Esophagus muscularis mucosa (tissue), 4 donors: ENCODE measurements at places on chromosomes 2 and 18. TPM values are rescaled to one million over a fixed set of nuclear protein-coding genes. Genes with fewer than 3 reads are reported as not detected.

C18orf32 gene
- 57.9 TPM for total RNA-seq

FKBP1B gene
- 5.0 TPM for total RNA-seq

CLEC4F gene
- 0.42 TPM for total RNA-seq

DNA sequence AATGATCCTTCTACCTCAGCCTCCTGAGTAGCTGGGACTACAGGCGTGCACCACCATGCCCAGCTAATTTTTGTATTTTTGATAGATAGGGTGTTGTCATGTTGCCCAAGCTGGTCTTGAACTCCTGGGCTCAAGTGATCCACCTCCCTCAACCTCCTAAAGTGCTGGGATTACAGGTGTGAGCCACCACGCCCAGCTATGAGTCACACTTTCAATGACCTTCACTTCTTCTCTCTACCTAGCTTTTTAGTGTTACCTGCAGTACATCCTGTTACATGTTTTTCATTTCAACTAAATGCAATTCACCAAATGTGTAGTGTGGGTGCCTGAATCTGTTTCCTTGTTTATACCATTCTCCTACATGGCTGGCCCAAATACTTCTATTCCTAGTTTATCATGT lies 64.0 kb downstream of the SLC39A10 start:
- DNase-seq, result no peak

DNA sequence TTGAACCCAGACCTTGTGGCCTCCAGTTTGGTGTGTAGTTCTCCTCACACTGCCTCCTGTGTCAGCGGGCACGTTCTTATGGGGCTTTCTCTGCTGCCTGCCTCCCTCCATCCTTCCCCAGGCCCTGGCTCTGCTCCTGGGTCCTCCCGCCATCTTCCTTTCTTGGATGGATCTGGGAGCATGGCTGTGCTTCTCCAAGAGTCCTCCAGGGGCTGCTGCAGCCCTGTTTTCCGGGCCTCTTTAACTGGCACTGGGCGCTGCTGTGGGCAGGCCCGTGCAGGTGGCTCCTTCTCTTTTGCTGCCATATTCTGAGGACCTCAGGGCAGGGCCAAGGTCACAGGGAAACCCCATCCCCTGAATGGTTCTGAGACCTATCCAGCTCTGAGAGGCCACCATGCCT lies 17.8 kb downstream of the THNSL2 start:
- DNase-seq, result no peak

DNA sequence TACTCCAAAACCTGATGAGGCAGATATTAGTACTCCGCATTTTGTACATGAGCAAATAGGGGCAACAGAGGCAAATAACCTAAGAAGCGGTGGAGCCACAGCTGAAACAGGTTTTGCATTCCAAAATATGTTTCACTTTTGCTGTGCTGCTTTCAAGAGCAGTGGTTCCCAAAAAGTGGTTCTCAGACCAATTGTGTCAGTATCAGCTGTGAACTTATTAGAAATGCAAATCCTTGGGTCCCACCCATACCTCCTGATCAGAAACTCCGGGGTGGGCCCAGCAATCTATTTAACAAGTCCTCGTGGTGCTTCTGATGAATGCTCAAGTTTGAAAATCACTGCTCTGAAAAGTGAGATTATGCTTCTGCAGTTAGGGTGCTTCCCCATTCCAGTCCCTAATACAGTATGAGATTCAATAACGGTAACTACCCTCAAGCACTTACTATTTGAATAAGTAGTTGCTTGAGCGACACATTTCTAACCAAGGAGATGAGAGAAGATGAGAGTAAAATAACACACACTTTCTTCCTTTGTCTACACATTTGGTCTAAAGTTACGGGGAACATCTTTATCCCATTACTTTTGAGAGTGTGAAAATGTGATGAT lies 17.8 kb upstream of the TCF4 start:
- no peak for DNase-seq

DNA sequence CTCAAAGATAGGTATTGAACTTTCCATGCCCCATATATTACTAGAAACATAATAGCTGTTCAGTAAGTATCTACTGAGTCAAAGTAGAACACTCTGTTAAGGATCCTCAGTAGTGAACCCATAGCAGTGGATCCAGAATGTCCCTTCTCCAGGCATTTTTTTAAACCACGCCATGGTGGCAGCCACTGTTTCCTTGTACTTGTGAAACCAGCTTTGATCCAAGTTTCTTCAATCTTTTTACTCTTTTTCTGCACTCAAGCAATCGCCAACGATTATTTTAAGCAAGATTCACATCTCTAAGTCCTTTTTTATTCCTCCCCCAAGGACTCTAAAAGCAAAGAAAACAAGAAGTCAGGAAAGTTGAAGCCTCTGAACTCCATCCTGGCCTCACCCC lies 291.2 kb upstream of the SLC14A2 start:
- no peak for DNase-seq

DNA sequence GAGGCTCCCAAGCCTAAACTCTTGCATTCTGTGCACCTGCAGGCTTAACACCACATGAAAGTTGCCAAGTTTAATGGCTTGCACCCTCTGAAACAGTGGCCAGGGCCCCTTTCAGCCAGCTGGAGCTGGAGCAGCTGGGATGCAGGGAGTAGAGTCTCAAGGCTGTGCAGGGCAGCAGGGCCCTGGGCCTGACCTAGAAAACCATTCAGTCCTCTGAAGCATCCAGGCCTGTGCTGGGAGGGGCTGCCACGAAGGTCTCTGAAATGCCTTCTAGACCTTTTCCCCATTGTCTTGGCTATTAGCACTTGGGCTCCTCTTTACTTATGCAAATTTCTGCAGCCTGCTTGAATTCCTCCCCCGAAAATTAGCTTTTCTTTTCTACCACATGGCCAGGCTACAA lies 10.6 kb upstream of the SFT2D3 start:
- no peak for DNase-seq

GRCh38 chr2:69082430-69082997 lies 69.5 kb downstream of the ANTXR1 start:
- DNase-seq, result no peak

DNA sequence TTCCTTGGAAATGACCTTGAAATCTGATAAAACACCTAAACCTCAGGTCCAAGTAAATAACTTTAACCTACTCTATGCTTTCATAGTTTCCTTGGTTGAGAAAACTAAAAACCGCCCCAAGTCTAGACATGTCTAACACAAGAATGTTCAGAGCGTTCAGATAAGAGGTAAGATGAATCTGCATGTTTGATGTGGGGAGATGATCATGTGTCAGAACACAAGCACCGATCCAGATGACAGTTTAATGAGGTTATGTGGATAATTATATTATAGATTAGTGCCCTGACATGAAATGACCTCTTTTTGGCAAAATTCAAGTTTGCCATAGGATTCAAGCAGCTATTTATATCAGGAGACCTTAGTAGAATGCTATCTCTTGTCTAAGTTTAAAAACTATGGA lies 729.8 kb upstream of the SOX11 start:
- DNase-seq, result no peak

GRCh38 chr2:207054521-207054920 lies 111.2 kb downstream of the KLF7 start:
- DNase-seq, result no peak

DNA sequence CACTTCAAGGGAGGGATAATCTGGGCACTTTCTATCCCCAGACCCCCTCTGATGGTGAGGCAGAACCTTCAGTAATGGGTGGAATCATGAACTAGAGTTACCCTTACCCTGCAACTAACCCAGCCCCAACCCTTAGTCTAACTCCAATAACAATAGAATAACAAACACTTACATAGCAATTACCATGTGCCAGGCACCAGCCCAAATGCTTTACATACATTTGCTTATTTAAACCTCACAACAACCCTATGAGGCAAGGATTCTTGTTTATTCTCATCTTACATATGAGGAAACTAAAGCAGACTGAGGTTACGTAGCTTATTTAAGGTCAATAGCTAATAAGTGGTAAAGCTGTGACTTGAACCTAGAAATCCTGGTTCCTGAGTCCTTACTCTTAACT lies 132.8 kb downstream of the CYP26B1 start:
- DNase-seq, result no peak

GRCh38 chr2:119158563-119159347 lies at the start of gene C1QL2:
Gene C1QL2 (minus strand): TSS chr2:119158751. CDS start chr2:119158269, 482 bp downstream.
- DNase-seq, result no peak

DNA sequence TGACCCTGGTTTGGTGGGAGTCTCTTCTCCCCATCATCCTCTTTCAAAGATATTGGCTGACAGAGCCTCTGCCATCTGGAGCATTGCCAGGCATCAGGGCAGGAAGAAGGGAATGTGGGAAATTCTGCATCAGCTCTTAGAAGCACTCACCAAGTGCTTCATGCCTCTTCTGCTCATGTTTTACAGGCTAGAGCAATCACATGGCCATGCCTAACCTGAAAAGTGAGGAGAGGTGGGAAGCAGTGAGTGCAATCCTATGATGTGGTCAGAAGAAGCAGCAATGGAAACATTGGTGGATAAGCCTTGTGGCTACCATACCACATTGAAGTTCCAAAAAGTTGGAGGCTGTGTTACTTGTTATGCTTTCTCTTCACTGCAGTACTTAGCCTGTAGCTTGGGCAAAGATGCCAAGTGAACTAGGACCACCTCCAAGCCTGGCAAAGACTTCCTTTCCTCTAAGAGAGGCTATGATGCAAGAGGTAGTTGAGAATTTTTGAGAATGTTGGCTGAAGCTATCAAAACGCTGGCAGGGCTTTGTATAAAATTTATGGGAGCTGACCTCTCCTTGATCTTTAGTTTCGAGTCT lies 64.1 kb downstream of the BCL2L11 start:
- DNase-seq, result no peak

DNA sequence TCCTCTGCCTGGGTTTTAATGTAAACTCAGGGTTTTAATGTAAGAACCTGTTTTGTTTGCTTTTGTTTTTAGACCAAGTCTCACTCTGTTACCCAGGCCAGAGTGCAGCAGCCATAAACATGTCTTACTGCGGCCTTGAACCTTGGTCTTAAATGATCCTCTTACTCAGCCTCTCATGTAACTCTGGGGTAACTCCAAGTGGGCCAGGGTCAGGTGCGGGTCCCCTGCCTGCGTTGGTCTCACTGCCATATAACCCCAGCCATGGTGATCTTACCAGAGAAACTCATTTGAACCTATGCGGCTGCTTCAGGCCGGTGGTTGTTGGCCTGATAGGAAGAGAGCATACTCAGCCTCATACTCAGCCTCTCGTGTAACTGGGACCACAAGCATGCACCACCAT lies 89.3 kb downstream of the AGAP1 start:
- no peak for DNase-seq

GRCh38 chr2:7452110-7452876 lies 535.1 kb downstream of the RNF144A start:
- no peak for DNase-seq

GRCh38 chr18:28153485-28154065 lies 23.4 kb downstream of the CDH2 start:
- no peak for DNase-seq

GRCh38 chr2:169073963-169074751 lies 4.8 kb downstream of the DHRS9 start:
- DNase-seq, result no peak

DNA sequence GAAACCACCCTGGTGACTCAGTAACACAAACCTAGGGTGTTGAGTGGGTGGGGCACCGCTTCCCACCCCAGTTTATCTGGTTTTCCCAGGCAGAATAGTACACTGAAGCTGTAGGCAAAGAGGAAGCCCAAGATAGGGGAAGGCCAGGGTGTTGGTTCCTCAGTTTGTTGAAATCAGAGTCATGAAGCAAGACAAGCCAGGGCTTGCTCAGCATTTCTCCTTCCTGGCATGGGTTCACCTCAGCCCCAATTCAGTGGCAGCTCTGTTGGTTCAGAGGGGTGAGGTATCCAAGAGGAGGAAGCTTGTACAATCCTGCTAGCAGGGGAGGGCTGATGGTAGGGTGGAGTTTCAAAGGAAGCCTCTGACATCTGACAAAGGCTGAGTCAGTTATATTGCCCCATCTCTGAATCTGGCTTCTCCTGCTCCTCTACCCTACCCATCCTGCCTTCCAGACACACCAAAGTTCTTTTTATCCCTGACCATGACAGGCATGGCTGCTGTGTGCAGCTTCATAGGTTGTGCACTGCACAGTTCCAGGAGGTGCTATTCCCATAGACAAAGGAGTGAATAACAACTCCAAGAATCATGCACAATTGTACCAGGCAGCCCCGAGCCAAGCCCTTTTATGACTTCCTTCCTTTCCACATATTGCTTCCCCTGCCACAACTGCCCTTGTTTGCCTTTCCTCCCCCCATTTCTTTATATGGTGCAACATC lies 24.9 kb upstream of the RAB10 start:
- DNase-seq, result no peak

DNA sequence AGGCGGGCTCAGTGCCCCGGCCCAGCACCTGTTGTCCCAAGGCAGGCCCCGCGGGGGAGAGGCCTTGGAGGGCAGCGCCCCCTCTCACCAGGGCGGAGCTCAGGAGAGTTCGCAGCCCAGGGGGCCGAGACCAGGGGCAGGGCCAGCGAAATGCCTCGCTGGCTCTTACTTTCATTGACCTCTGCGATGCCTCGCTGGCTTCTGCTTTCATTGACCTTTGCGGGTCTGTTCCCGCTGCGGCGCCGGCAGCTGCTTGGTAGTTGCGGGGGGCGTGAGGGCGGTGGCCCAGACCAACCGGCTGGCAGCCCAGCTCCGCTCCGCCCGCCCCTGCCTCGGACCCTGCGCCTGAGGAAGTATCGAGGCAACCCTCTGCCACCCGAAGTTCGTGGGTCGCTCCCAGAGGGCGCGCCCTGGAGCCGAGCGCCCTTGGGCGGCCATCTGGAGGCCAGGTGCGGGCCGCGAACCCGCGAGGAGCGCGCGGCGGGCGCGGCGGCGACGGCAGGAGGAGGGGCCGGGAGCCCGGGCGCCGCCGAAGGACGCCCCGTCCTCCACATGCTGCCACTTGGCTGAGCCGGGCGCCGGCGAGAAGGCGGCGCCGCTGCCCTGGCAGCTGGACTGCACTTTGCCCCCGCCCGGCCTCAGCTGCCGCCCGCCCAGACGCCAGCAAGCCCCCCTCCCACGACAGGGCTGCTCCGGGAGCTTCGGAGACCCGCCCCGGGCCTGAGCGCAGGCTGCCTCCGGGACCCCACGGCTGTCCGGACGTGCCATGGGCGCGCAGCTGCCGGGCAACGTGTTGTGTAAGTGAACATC lies 118.0 kb upstream of the MSTN start:
- no peak for DNase-seq

DNA sequence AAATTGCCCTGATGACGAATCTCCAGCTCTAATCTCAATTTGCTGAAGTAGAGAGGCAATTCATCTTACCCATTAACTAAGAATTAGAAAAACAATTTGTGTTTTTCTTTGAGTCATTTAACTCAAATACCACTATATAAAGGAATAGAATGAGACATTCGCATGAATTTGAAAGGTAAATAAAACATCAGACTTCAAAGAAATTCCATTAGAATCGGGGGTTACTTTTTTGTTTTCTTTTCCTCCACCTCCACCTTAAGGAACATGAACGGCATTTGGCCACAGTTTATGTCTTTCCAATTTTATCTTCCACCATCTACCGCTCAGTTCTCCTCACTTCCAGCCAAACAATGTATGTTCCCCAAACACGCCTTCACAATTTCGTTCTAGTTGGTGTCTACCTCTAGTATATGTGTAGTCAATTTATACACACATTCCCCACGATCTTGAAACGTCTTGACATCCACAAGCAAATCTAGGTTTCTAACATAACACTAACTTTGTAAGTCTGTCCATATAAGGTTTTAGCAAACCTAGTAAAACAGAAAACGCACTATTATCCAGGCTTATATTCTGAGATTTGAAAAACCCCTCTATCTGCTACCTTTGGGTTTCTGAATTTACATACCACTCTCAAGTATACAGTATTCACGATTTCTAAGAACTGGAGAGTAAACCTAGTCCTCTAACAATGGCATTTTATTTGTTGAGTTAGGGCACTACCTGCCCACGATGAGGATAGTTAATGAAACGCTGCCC lies 1.2 kb upstream of the SMCHD1 start:
- no peak for DNase-seq
